NCI-H1930 (cell line): ENCODE measurements at places on chromosomes 1 and 21.

DNA sequence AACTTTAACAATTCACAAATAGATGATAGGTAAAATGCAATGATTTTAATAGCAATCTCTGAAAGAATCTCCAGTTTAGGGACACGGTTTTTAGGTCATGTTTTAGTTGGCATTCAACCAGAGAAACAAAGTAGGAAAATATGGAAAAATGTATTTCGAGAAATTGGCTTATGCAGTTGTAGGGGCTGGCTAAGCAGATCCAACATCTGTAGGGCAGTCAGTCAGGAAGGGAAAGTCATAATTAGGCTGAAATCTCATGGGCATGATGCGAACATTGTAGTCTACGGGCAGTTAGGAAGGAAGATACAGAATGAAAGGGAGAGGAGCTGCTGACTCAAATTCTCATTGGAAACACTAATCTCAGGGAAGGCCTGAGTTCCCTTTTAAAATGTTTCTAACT is 1276.0 kb upstream of the ADGRL4 start:
- DNase-seq = no peak

DNA sequence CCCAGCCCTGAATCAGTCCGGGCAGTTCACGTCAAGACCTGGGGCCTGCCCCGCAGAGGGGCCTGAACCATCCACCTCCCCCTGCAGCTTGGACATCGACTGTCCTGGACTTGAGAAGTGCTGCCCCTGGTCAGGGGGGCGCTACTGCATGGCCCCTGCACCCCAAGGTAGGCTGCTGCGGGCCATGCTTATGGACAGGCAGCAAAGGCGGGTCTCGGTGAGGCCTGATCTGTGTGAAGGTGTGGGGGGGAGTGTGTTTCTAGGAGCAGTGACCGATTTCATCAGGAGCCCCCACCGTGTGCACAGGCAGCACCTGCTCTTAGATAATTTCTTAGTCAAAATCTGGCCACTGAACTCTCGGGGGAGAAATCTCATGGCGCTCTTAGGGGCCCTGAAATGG is 13.0 kb downstream of the UMODL1 start:
- DNase-seq = no peak

- no peak for DNase-seq
Measured at GRCh38 chr1:66335125-66335524, 198.8 kb upstream of the SGIP1 start.

DNA sequence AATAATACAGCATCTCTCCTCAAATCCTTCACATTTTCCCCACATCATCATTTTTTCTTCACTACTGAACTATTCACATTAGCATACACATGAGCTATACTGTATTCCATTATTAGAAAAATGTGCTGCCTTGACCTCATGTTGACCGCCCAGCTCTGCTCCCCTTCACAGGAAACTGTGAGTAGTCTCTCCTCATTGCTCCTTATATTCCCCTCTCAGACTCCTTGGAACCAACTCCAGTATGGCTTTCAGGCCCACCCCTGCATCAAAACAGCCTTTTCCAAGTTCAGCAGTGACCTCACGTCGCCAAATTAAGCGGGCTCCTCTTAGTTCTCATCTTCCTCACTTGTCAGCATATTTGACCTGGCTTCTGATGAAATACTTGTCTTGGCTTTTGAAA is 59.2 kb upstream of the SPAG17 start:
- DNase-seq = no peak

- DNase-seq = no peak
Measured at GRCh38 chr1:101293461-101294051, 56.7 kb downstream of the S1PR1 start.

- DNase-seq = no peak
Measured at GRCh38 chr1:53783056-53783455, 44.1 kb upstream of the GLIS1 start.

DNA sequence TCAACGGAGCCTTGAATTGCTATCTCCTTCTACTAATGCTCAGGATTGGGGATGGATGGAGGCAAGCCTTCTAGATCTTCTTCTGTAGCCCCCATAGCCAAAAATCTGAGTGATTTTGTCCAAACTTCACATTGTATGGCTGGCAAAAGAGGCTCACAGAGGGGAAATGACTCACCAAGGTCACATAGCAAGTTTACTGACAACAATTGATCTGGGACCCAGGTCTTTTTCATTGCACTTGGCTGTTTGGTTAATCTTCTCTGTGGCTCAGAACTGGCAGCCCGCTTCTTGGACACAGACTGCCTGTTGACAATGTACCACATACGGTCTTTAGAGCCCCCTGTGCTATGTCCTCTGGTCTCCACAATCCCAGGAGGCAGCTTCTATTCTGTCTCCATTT is 3.0 kb upstream of the LACTBL1 start:
- DNase-seq = no peak

- no peak for DNase-seq
Measured at GRCh38 chr1:201501812-201502510, 5.0 kb downstream of the CSRP1 start.

DNA sequence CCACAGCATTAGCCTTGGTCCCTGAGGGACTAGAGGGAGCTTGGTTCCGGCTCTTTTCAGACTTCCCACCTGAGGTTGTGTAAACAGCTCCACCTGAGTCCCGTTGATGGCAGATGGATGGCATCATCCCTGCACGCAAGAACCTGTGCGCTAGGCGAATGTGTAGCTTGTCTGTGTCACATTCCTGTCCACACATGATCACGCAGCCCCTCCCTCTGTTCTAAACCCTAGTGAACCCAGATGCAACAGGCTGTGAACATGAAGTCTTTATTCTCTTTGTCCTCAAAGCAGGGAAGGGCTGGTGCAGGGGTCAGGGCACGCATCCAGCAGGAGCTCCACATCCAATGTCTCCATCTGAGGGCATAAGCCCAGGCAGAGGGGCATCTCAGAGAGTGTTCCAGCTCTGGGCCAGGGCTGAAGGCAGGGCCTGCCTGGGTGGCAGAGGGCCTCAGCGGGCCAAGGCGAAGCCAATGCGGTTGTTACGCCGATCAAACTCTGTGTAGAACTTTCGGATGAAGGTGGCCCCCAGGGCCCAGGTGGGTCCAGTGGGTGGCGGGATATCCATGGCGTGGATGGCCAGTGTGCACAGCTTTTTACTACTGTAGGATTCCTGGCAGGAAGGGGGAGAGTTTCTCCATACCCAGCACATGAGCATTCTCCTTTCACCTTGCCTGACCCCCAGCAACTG is 2.9 kb upstream of the ETNK2 start:
- DNase-seq = no peak

GRCh38 chr1:105684714-105685113 is 1371.8 kb upstream of the PRMT6 start:
- no peak for DNase-seq

DNA sequence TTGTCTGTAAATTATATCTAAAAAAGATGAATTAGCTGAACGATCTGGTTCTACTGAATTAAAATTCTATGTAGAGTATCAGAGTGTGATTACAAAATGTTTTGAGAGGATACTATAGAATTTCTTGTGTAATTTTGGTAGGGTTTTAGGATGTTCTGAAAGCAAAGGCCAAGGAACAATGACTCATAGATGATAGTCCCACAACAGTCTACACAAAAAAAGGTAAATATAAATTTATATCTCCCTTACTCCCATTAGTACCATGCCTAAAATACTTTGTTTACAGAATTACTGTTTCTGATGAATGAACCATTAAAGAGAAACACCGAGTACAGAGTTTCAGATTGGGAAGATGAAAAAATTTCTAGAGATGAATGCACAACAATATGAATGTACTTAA is 9.5 kb downstream of the EDEM3 start:
- DNase-seq = no peak

DNA sequence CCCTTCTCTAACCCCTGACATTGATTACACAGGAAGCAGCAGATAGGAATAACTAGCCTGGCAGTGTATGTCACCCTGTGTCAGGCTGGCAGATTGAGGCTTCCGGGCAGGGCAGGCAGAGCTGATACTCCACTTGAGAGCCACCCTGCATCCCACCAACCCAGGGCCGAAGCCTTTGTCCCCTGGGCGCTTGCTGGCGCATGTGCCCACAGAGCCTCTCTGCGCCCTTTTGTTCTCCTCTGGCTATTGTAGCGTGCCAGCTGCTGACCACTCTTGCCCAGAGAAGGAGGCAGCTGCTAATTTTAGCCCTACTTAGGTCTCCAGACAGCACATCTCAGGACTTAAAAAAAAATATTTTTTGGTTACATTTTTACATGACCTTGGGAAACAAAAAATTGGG is 304.9 kb downstream of the HHAT start:
- DNase-seq = no peak

- DNase-seq = no peak
Measured at GRCh38 chr1:205604059-205604458, 27.8 kb downstream of the ELK4 start.

DNA sequence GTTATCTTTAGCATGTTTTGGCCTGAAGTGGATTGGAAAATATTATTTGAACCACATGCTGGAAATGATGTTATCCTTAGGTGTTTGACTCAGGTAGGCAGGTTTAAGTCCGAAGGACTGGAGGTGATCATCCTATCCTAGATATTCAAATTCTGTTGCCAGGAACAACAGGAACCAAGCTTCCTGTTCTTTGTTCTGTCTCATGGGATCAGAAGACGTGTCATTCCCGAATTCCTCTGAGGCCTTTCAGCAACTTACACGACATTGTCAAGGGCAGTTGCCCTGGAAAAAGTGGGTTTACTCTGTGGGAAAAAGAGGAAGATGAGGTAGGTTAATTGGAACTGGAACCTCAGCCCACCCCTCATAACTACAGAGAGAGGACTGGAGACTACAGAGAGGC is 36.6 kb downstream of the SLAMF6 start:
- no peak for DNase-seq

DNA sequence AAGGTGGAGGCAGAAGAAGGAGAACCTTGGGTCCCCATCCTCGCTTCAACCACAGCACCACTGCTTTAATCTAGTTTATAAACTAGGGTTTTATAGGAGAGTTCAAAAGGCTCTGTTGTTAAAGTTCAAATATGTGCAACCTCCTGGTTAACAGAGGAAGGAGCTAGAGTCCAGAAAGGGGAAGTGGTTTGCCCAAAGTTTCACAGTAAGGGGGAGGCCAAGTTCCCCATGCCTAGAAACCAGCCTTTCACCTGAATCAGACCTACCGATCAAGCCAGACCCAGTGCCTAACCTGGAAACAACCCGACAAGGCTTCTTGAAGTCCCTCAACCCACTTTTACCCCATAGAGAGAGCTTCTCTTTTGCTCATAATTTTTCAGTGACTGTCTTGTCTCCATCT is 106.5 kb downstream of the PLPP3 start:
- no peak for DNase-seq

GRCh38 chr21:16900685-16901084 is 612.2 kb upstream of the CXADR start:
- DNase-seq = no peak

DNA sequence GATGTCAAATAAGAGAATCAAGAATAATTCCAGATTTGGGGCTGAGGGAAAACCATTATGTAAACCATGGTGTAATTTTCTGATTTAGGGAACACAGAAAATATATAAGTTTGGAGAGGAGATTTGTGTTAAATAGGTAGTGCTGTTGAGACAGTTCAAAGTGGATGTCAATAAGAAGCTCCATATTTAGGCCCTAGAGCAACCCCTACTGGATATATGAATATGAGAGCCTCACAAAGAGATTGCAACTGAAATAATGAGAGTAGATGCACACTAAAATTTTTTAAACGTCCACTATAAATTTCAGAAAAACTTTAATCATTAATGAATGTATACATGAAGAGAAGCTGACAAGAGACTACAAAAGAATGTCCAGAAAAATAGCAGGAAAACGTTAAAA is 1447.8 kb upstream of the PRMT6 start:
- no peak for DNase-seq

- no peak for DNase-seq
Measured at GRCh38 chr1:218485241-218485928, 140.2 kb downstream of the TGFB2 start.

DNA sequence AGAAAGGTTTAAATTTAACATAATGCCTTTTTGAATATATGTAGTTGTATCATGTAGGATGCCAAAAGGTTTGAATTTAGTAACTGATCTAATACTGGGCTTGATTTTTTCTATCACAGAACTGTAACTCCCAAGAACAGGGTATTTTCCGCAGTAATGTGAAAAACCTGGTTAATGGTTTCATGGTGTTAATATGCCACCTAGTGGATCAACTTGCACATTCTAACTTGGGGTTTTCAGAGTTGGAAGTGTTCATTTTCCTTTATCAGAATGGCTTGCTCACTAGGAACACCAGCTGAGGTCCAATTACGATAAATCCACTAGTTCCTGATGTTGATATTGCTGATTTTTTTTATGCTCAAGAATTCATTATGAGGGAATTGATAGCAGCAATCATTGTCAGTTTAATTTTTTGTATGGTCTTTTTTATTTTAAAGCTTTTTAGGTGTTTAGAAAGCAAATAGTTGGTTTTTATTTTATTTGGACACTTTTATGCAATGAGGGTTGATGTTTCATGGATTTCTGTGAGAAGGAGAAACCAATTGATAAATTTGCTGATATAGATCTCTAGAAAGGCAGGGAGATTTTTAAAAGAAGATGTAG is 157.2 kb downstream of the PLA2G4A start:
- DNase-seq = peak; percentile 57

DNA sequence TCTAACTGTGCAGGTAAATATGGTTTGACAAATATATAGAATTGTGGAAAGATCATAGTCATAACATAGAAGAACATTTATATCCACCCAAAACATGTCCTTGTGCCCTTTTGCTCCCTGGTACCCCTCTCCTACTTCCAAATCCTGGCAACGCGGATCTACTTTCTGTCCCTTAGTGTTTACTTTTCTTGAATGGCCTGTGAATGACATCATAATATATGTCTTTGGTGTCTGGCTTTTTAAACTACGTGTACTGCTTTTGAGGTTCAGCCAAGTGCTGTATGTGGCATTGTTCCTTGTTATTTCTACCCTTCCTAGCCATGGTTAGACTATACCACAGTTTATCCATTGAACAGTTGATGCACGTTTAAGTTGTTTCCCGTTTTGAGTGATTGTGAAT is 155.6 kb downstream of the SDCCAG8 start:
- no peak for DNase-seq

DNA sequence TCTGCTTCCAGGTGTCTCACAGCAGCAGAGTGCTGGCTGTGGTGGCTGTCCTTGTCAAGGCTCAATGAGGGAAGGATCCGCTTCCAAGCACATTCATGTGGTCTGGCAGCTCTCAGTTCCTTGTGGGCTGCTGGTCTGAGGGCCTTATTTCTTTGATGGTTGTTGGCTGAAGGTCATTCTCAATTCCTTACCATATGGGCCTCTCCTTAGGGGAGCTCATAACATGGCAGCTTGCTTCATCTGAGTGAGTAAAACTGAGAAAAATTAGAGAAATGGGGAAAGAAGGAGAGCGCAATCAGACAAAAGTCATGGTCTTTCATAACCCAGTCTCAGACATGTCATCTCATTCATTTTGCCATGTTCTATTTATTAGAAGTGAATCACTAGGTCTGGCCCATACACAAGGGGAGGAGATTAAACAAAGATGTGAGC is 81.7 kb upstream of the TSPAN2 start:
- DNase-seq = no peak

GRCh38 chr1:35186239-35186638 is 6.7 kb downstream of the SFPQ start:
- DNase-seq = no peak
